Immature natural killer cell (primary cell): ENCODE measurements at places on chromosomes 13 and 19.

DNA sequence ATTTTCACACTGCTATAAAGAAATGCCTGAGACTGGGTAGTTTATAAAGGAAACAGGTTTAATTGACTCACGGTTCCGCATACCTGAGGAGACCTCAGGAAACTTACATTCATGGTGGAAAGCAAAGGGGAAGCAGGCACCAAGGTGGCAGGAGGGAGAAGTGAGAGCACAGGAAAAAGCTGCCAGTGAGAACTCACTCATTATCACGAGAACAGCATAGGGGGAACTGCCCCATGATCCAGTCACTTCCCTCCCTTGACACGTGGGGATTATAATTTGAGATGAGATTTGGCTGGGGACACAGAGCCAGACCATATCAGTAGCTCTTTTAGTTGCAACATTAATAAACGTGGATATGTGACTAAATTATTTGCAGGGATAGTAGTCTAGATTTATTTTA, 4.3 kb upstream of the KCTD4 start:
- no peaks in the 10 kb centered on the region for H3K4me1 ChIP-seq
- no peak overlapping the region for H3K27ac ChIP-seq
- no peak overlapping the region for H3K4me3 ChIP-seq
- no peak for DNase-seq

GRCh38 chr13:21825186-21825585, 154.3 kb downstream of the FGF9 start:
- H3K4me1 ChIP-seq = peaks cover 6% of the 10 kb centered on the region

- H3K27ac ChIP-seq = no peak overlapping the region
- H3K4me3 ChIP-seq = no peak overlapping the region
- no peak for DNase-seq
- H3K4me1 ChIP-seq = no peaks in the 10 kb centered on the region
Observed at GRCh38 chr13:93750676-93751075, 524.1 kb downstream of the GPC6 start.

GRCh38 chr13:110648848-110649421, 33.6 kb downstream of the NAXD start:
- no peak for DNase-seq
- H3K4me3 ChIP-seq = no peak overlapping the region
- peaks cover 2% of the 10 kb centered on the region for H3K27me3 ChIP-seq
- H3K27ac ChIP-seq = no peak overlapping the region

DNA sequence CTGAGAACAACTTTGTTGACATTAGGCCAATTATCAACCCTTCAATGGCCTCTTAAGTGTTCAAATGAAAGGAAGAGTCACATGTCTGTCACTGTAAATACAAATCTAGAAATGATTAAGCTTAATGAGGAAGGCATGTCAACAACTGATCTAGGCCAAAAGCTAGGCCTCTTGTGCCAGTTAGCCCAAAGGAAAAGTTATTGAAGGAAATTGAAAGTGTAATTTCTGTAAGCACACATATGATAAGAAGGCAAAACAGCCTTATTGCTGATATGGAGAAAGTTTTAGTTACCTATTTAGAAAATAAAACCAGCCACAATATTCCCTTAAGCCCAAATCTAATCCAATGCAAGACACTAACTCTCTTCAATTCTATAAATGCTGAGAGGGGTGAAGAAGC, 604.7 kb downstream of the SLITRK6 start:
- no peak overlapping the region for H3K27ac ChIP-seq
- H3K36me3 ChIP-seq = no peaks in the 10 kb centered on the region
- no peaks in the 10 kb centered on the region for H3K27me3 ChIP-seq
- no peak for DNase-seq

- no peaks in the 10 kb centered on the region for H3K27me3 ChIP-seq
- H3K4me3 ChIP-seq = no peak overlapping the region
- H3K36me3 ChIP-seq = peaks cover 9% of the 10 kb centered on the region
Observed at GRCh38 chr13:49428041-49428763, 15.7 kb downstream of the CAB39L start.

- peaks cover 18% of the 10 kb centered on the region for H3K36me3 ChIP-seq
- H3K4me1 ChIP-seq = peaks cover 61% of the 10 kb centered on the region
- DNase-seq = no peak
- no peak overlapping the region for H3K4me3 ChIP-seq
- peak overlapping the region; percentile 39 for H3K27ac ChIP-seq
Observed at GRCh38 chr19:10817291-10818038, 18.5 kb downstream of the TMED1 start.

DNA sequence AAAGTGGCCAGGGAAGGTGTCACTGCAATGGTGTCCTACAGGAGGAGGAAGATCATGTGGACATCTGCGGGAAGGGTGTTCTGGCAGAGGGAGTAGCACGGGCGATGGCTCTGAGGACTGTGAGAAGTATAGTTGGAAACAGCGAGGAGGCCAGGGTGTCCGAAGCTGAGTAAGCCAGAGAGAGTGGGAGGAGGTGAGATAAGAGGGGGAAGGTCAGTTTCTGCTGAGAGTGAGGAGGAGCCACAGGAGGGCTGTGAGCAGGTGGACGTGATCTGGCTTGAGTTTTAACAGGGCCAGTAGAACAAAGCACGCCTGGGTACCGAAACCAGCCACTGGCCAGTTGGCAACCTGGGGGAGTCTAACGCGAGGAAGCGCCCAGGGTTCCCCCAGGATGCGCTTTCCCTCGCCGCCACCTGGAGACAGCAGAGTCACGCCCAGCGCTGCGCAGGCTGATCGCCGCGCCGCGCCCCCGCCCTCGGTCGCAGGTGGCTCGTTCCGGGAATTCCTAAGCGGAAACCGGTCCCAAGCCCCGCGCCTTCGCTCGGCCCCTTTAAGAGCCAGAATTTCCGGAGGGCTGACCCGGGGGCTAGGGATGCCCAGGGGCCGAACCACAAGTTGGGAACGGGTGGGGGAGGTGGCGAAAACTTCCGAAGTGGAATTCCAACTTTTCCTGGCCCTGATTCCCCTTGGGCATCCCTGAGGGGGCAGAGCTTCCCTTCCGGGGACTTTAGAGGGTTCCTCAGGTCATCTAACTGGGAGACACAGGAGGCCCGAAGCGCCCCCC, 1.1 kb upstream of the LSR start:
- H3K27ac ChIP-seq = peak overlapping the region; percentile 58
- H3K27me3 ChIP-seq = peaks cover 19% of the 10 kb centered on the region
- peaks cover 8% of the 10 kb centered on the region for H3K36me3 ChIP-seq

- H3K27ac ChIP-seq = no peak overlapping the region
- no peaks in the 10 kb centered on the region for H3K36me3 ChIP-seq
- no peak for DNase-seq
Observed at GRCh38 chr13:50420718-50421472, 405.7 kb downstream of the KCNRG start.

GRCh38 chr13:110374431-110375370, 67.6 kb downstream of the COL4A2 start:
- no peak overlapping the region for H3K27ac ChIP-seq
- H3K4me3 ChIP-seq = no peak overlapping the region
- no peaks in the 10 kb centered on the region for H3K4me1 ChIP-seq

DNA sequence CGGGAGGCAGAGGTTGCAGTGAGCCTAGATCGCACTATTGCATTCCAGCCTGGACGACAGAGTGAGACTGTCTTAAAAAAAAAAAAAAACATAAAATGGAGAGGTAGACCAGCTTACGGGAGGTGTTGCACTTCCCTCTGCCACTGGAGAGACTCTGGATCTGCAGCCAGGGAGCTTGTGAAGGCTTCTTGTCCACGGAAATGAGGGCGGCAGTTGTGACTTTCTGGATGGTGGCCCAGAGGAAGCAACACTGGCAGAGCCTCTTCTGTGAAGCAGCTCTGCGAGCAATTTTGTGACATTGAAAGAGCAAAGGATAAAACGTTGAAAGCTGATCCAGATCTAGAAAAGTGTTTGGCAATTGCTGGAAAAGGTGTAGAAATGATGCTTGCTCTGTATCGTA, 10.4 kb downstream of the SPINT2 start:
- H3K4me1 ChIP-seq = no peaks in the 10 kb centered on the region
- H3K27me3 ChIP-seq = peaks cover 5% of the 10 kb centered on the region
- no peak overlapping the region for H3K4me3 ChIP-seq

GRCh38 chr13:23960566-23961156, 63.4 kb upstream of the C1QTNF9B start:
- no peaks in the 10 kb centered on the region for H3K36me3 ChIP-seq
- H3K4me1 ChIP-seq = peaks cover 4% of the 10 kb centered on the region
- H3K4me3 ChIP-seq = no peak overlapping the region
- H3K27me3 ChIP-seq = peaks cover 1% of the 10 kb centered on the region
- no peak overlapping the region for H3K27ac ChIP-seq
- no peak for DNase-seq

DNA sequence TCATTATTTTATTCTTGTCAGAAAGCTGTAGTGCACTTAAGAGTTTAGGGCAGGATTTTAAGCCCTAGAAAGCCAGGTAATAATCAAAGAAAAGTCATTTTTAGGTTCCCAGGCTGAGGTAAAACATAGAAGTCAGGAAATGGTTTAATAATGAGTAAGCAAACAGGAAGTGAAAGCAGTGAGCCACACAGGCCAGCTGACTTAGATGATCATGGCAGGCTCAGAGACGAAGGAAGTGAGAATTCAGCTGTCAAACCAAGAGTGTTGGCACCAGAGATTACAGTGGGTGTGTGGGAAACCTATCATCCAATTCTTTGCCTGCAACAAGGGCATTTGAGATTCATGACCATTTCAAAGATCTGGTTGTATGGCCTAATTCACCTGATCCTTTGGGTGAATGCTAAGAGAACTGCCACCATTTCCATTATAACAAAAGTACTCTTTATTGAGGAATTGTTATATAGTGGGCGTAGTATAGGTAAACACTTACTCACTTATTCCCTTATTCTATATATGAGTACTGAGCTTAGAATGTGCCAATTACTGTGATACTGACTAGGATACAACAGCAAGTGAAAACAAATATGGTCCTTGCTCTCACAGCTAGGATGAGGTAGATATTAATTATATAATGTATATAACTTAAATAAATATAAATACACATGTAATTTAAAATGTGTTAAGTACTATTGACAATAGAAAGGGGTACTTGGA, 103.7 kb upstream of the EDNRB start:
- H3K36me3 ChIP-seq = peaks cover 10% of the 10 kb centered on the region
- peaks cover 31% of the 10 kb centered on the region for H3K4me1 ChIP-seq
- peak; percentile 67 for DNase-seq
- H3K27ac ChIP-seq = peak overlapping the region; percentile 93
- H3K4me3 ChIP-seq = peak overlapping the region; percentile 74
- H3K27me3 ChIP-seq = peaks cover 2% of the 10 kb centered on the region

DNA sequence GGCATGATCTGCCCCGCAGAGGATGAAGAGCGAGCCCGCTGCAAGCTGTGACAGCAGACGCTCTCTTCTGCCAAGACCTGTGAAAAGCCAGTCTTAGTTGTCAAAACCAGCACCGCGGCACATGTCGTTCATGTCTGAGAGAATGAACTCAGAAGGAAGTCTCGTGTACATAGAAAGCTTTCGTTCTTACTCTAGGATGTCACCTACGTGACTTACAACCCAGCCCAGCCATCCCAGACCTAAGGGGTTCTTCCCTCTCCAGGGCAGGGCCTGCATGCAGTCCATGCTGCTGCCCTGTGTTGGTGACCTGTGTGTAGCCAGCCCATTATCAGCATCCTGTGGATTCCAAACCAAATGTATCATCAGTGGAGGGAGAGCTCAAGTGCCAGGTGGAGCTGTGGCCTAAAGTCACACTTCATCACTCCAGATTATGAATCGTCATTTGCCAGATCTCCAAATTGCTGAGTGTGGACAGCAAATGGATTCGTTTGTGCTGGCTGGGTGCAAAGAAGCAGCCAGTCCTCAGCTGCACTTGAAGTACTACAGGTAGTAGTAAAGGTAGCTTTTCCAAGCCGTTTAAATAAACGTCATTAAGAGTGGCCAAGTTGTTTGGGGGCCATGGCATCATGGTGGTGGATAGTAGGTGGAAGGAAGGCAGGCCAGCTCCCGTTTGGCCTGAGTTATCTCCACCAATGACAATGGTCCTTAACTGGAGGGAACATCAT, 73.9 kb upstream of the GPR183 start:
- H3K4me3 ChIP-seq = peak overlapping the region; percentile 63
- peak overlapping the region; percentile 94 for H3K27ac ChIP-seq
- peaks cover 55% of the 10 kb centered on the region for H3K4me1 ChIP-seq

- no peaks in the 10 kb centered on the region for H3K4me1 ChIP-seq
- H3K36me3 ChIP-seq = no peaks in the 10 kb centered on the region
- no peak overlapping the region for H3K27ac ChIP-seq
- peaks cover 4% of the 10 kb centered on the region for H3K27me3 ChIP-seq
Observed at GRCh38 chr19:33953023-33953422, 156.4 kb downstream of the KCTD15 start.

- no peaks in the 10 kb centered on the region for H3K4me1 ChIP-seq
- no peak overlapping the region for H3K27ac ChIP-seq
- H3K36me3 ChIP-seq = no peaks in the 10 kb centered on the region
- no peak overlapping the region for H3K4me3 ChIP-seq
- H3K27me3 ChIP-seq = peaks cover 5% of the 10 kb centered on the region
- no peak for DNase-seq
Observed at GRCh38 chr13:98295371-98295770, 118.3 kb upstream of the RNF113B start.

DNA sequence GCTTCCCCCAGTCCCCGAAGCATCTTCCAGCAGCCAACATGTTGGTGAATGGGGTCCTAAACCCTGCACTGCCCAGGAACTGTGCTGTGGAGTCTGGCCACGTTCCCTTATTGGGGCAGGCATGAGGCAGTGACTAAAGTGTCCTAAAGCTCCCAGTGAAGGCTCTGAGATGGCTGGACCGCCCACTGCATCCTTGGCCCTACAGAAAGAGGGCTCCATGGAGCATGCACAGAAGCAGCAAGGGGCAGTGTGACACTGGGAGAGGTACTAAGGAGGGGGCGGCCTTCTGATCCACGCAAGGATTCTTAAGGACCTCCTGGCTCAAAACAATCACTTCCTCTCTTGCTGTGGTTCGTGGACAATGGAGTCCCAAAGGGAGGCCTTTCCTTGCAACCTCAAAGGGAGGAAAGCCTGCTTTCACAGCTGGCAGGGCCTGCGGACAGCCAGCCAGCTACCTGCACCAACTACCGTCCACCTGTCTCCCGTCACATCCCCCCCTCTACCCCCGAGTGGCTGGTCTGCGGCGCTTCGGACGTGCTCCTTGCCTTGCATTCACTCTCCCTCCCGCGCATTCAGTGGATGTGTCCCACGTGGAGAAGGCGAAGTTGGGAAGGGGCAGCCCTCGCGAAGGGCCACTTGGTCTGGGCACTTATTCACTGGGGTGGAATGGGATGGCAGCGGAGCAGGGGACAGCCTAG, 63.9 kb upstream of the STARD13 start:
- no peak overlapping the region for H3K4me3 ChIP-seq
- peaks cover 3% of the 10 kb centered on the region for H3K36me3 ChIP-seq
- H3K27me3 ChIP-seq = peaks cover 6% of the 10 kb centered on the region
- H3K4me1 ChIP-seq = no peaks in the 10 kb centered on the region
- no peak overlapping the region for H3K27ac ChIP-seq
